ENCODE measurements at places on chromosomes 1 and 21.

DNA sequence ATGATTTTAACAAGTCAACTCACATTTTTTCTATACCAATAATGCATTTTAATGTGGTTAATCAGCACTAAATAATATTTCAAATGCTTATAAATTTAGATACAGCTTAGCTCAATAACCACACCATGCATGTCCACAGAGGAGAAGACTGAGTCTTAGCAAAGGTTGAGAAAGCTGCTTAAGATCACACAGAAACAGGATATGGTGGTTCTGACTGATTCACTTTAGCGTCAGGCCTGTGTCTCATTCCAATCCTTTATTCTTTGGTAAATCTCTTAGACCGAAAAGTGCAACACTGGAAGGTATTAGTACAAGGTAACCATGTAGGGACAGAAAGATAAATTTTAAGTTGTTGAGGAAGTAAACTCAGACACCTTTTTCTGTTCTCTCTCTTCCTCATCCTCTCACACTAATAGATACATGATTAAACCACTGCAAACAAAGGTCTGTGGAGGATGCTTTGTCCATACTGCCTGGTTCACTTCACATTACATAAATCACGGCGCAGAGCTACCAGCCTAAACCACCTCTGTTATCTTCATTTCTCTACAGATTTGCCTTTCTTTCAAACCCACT is 139.0 kb downstream of the DPYD start:
- DNase-seq: no peak

DNA sequence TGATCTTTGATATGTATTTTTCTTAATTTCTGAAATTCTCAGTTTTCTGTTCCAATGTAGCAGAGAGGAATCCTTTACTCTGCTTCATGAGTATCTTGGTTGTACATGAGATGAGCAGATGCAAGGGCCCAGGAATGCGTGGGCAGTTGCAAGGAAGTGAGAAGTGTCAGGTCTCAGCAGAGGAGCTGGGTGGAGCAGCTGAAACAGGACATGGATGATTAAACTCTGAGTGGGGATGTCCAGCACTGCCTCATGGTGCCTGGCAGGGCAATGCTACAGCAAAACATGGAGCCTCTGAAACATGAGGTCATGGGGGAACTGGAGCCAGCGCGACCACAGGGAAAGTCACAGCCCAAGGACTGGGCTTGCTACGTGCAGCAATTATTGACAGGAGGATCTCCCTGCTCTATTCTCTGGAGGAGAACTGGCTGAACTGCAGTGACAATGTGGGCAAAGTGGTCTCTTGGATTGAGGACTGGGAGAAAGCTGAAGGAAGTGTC is 48.4 kb downstream of the COLGALT2 start:
- DNase-seq: peak; percentile 22

GRCh38 chr21:34540206-34540605 is 28.2 kb upstream of the KCNE1 start:
- DNase-seq: no peak

DNA sequence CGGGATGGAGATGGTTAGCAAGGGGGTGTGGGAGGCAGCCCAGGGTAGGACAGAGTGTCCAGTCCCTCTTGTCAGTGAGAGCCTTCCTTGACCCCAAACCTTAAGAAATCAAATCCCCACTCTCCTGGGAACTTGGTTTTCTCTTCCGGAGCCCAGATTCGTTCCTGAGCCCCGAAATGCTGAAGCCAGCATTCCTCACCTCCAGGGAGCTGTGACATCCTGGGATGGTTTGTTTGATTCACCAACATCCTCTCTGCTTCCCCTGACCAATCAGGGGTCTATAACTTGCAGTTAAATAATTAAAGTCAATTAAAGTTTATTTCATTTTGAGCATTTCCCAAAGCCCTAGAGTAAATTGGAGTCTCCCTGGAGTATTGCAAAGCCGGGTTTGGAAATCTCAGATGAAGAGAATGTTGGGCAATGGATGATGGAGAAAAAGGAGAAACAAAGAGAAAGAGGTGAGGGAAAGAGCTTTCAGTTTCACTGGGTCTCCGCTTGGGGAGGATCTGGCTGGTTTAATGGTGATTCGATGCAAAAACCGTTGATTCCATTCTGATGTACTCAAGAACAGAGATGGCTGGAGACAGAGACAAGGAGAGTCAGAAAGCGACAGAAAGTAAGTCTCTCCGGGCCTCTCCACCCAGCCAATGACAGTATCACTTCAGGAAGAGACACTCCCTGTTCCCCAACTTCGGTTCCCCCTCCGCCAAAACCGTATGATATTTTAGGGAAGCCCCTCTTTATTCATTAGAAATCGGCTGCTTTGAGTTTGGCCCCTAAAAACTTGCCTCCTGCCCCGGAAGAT is 12.8 kb upstream of the ALX3 start:
- DNase-seq: no peak

GRCh38 chr1:171221665-171222591 is 26.4 kb upstream of the FMO1 start:
- DNase-seq: no peak

GRCh38 chr1:32554288-32554687 is 15.1 kb downstream of the ZBTB8A start:
- no peak for DNase-seq

DNA sequence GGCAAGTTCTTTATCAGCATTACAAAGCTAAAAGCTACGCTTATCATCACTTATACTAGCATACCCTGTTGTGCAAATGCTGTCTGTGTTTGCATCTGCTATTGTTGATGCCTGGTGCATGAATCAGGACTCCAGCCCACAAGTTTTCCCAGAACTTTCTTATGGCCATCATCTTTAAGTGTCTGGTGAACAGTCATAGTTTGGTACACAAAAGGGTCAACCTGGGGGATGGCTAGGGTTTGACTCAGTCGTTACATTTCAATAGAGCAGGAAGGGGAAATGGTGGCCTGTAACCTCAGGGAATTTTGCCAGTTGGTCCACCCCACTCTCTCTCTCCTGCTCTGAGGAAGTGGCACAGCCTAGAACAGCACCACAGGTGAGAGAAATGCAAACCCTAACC is 35.4 kb downstream of the SELL start:
- no peak for DNase-seq

DNA sequence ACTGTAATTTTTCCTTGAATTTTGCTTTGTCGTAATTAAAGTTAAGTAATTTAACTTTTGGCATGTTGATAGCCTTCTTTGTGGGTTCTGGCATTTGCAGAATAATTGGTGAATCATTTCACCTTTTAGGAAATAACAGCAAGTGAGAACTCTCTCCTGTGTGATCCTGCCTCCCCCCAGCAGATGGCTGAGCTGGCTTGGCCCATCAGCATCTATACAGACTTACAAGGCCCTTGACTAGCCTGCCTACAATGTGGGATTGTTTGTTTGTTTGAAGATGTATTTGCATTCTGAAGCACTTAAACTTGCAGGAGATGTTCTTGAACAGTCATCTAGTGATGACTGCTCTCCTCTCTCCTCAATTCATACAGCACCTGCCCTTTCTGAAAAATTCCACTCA is 55.9 kb downstream of the MACO1 start:
- no peak for DNase-seq

DNA sequence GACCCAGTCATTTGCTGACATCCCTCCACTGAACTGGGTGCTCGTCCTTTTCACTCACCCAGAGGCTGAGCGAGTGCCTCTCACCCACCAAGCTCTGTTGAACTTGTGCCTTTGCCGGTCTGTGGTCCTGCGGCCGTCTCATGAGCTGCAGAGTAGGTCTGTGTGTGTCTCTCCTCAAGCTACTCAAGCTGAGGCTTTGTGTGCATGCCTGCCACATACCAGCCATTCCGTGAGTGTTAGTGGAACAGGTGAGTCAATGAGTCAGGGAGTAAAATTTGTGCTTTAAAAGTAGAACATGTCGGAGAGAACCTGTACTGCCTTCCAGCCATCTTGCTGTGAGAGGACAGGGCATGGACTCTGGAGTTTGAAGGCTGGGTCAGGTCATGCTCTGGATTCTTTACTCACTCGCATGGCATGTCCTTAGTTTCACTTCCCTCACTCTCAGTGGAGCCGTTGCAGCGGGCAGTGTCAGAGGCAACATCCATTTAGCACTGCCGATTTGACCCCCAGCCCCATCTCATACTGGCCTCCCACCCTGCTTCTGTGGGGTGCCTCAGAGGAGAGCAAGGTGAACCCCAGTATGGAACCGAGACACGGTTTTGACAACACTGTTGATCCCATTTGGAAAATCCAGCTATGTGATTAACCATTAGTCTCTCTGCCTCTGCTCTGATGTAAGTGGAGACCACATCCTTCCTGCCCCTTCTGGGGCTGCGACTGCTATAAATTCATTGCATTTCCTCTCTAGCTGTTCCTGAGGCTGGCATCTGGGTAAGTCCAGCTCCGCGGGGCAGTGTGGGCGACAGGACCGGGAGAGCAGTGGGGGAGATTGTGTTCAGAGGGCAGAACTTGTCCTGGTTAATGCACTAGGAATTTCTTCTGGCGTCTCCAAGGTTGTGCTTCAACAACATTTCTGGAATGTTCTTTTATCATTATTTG is at the start of gene NLRP3:
NLRP3 (plus strand) TSS at position 751 of the 939 bp plus-strand sequence. CDS start 2,628 bp downstream, outside the sequence.
- DNase-seq: no peak

DNA sequence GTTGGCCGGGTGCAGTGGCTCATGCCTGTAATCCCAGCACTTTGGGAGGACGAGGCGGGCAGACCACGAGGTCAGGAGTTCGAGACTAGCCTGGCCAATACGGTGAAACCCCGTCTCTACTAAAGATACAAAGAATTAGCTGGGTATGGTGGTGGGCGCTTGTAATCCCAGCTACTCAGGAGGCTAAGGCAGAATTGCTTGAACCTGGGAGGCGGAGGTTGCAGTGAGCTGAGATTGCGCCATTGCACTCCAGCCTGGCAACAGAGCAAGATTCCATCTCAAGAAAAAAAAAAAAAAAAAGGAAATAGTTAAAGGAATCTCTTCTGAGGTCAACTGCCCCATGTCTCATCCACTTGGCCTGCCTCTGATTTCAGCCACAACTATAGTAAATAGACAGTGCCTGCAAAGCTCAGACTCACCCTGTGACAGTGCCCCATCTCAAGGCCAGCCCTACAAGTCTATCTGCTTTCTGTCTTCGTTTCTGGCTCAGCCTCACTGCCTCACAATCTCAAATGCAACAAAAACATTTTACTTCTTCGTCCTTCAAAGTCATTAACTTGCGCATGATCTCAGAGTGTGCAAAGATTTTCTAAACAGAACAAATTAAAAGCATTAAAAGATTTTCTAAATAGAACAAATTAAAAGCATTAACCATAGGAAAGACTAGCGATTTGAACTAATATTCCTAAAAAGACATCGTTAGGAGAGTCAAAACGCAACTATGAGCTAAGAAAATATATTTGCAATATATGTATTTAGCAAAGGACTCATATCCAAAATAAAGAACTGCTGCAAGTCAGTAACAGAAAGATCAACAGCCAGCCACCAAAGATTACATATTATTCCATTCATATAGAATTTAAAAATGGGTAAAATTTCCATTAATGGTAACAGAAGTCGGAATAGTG is 65.0 kb upstream of the PRDX6 start:
- DNase-seq: no peak

DNA sequence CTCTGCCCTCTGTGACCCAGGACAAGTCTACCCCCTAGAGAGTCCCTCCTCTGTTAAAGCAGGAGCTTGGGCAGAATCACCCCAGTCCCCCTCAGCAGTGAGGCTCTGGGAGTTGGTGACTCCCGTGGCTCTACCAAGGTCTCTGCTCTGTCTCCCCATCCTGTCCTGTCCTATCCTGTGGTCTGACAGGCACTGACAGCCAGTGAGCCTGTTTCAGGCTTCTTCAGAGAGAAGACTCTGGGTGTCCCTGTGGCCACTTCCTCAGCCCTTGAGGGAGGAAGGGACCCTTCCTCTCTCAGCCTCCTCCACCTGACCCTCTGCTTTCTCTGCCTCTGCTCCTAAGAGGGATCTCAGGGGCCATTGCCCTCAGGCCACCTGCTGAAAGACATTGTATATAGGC is 148.7 kb downstream of the FCRL5 start:
- no peak for DNase-seq

DNA sequence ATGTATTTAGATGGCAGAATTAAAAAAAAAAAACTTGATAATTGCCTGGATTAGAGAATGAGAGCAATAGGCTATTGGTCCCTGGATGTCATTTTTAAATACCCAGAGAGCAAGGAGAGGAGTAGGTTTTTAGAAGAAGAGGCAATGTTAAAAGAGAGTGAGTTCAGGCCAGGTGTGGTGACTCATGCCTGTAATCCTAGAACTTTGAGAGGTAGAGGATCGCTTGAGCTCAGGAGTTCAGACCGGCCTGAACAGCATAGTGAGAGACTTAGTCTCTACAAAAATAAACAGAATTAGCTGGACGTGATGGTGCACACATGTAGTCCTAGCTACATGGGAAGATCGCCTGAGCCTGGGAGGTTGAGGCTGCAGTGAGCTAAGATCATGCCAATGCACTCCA is 15.9 kb upstream of the MUTYH start:
- DNase-seq: no peak

DNA sequence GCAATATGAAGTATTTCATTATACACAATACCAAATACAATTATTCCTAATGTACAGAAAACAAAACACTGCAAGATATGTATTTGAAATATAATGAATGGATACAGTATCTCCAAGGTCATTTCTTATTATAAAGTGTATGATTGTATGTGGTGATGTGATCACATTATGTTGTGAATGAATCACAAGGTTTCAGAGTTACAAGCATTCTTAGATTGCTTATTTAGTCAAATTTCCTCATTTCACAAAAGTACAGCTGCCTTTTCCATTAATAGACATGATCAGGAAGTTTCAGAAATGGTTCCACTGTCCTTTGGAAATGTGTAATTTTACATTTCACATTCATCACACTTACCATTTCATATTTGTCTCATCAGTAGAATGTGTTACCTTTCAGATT is 28.3 kb upstream of the NEK7 start:
- no peak for DNase-seq

DNA sequence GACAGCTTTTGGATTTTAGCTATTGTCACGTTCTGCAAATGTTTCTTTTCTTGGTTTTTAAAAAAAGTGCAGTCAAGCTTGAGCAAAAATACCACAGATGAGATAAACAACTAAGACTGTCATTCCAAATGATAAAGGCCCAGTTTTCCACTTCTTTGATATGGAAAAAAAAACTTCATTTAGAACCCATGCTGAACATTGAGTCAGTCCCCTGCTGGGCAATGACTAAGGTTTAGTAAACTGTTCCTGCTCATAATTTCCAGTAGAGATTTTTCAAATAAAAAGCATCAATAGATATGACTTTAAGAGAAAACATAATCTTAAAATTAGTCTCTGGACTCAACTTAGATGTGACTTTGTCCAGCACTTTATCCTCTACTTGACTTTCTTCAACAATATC is 167.9 kb upstream of the C8B start:
- DNase-seq: no peak

DNA sequence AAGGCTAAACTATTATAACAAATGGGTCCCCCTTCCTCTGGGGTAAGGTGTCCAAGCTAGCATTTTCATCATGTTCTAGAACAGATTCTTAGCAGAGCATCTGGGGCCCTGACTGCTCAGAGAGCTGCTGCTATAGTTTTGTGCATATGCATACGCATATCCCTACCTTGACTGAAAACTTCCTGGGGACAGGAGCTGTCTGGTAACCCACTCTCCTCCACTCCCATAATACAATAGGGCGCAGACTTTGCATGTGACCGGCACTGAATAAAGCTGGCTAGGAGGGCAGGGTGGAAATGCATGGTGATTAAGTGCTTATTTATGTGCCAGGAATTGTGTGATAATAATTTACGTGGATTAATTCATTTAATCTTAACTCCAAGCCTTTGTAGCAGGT is 11.6 kb downstream of the TRAF5 start:
- DNase-seq: no peak

- DNase-seq: no peak
Observed at GRCh38 chr1:150841626-150842025, 33.6 kb upstream of the CTSK start.

GRCh38 chr1:25795211-25795610 is 4.8 kb upstream of the SELENON start:
- DNase-seq: no peak

- DNase-seq: no peak
Observed at GRCh38 chr1:151943591-151943990, 34.3 kb upstream of the THEM4 start.
